AG09309 (cell line): ENCODE measurements at places on chromosomes 5 and 9.

DNA sequence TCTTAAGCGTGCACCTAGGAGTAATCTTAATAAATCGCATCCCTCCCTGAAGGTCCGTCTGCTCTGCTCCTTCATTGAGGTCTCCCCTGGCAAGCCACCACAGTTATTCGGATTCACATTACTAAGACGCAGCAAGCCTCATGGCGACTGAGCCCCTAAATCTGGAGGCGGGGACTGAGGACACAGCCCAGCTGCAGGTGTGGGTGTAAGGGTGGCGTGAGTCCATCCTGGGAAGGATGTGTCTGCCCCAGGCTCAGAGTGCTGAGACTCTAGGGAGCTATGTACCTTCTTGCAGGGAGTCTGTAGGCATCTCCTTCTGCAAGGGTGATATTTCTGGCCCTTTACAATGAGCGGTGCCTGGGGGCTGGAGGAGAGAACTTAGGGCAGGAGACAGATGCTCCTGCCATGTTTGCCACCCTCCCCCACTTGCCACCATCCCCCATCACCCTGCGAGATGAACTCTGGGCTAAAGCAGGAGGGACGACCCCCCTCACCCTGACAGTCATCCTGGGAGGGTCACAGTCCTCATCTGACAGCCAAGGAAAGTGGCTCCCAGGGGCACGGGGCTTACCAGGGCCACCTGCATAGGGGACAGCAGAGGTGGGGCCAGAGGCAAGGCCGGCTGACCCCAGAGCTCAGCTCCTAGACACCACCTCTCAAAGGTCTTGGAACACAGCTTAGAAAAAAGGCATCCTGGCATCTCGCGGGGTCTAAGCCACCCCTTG is 76.4 kb upstream of the FCN1 start:
- DNase-seq: no peak

- DNase-seq: no peak
Observed at GRCh38 chr9:114694146-114694545, 12.2 kb upstream of the TEX48 start.

- DNase-seq: no peak
Observed at GRCh38 chr9:121684381-121685145, 33.1 kb downstream of the DAB2IP start.

GRCh38 chr5:152288499-152288898 is 116.6 kb downstream of the NMUR2 start:
- no peak for DNase-seq

DNA sequence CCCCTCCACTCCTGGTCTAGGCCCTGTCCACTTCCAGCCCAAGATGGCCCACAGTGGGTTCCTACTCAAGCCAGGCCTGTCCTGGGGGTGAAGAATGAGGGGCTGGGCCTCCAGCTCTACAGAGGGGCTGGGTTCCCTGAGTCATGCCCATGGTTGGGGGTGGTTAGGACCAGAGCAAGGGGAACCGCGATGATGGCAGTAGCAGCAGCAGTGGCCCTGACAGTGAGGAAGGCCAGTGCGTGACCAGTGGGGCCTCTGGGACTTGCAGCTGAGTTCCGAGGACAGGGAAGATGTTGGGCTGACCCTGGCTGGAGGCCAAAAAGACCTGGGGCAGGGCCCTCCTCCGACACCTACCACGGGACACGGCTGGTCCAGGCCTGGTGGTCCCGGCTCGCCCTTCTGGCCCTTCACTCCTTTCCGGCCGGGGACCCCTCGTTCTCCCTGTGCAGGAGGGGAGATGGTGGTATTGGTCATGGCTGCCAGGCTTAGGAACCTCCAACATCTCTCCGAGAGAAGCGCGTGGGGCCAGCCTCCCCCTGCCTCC is 9.2 kb upstream of the PHYKPL start:
- DNase-seq: no peak

- DNase-seq: no peak
Observed at GRCh38 chr9:27426511-27427271, 97.4 kb upstream of the IFNK start.

DNA sequence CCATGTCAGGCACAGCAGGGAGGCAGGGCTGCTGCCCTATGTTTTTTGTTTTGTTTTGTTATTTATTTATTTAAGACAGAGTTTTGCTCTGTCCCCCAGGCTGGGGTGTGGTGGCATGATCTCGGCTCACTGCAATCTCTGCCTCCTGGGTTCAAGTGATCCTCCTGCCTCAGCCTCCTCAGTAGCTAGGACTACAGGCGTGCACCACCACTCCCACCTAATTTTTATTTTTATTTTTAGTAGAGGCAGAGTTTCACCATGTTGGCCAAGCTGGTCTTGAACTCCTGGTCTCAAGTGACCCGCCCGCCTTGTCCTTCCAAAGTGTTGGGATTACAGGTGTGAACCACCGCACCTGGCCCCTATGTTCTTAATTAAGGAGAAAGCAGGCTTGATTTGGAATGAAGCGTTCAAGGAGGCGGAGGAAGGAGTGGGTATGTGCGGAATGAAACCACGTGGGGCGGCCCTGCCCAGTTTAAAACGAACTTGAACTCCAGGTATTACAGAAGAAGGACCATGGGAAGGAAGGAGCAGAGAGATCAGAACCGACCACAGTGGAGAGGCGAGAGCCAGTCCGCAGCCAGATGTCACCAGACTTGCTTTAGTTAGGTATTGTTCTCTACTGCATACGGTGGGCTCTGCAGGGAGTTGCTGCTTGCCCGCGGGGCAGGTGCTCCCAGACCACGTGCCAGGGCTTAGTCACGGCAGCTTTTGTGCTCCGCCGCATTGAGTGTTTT is 34.9 kb upstream of the EPB41L4B start:
- DNase-seq: no peak

DNA sequence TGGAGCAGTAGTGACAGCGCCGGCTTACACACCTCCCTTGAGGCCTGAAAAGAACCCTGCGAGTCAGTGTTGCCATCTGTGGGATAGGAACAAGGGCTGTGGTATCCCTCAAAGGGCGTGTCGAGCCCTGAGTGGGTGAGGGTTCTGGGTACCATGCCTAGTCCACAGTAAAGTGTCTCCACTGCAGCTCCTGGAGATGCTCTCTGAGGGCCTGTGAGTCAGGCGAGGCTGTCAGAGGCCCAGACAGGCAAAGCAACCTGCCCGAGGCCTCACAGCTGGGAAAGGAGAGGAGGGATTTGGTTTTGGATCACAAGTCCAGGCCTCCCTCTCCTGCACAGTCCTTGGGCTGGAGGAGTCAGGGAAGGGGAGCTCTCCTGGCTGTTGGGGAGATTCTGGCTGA is 6.1 kb downstream of the PRRX2 start:
- no peak for DNase-seq

DNA sequence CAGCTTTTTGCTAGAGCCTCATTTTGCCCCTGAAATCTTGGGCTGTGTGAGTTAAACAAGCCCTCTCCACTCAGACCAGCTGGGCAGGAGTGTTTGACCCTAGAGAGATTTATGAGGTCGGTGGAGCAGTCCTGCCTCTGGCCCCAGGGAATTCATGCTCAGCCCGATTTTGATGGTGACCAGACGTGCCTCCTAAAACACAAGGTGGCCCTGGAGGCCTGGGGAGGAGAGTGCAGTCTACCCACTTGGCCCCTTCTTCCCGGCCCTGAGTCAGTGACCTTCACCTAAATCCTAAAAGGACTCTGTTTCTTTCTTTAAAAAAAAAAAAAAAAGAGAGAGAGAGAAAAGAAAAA is 86.6 kb upstream of the SAP30L start:
- DNase-seq: no peak

- DNase-seq: no peak
Observed at GRCh38 chr9:136372561-136373299, 739 bp downstream of the CARD9 start.

DNA sequence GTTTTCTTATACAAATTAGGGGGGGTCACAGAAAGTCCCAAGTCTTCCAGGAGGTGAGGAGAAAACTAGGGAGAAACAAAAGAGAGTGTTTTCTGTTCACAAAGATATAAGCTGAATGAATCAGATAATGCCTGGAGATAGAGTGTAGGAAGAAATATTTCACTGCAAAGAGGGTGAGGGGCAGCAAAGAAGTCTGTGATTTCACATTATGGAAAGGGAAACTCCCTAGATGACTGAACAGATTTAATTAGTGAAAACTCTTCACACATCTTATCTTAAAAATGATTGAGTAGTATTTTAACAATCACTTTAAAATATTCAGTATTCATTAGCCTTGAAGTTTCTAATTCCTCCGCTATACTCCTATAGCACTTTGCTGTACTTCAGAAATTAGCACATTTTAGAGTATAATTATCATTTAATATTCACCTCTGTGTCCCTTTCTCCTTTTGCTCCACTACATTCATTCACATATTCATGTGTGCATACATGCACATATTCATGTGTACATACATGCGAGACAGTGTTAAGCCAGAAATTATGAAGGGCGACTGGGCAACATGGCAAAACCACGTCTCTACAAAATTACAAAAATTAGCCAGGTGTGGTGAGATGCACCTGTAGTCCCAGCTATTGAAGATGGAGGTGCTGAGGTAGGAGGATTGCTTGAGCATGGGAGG is 332.2 kb downstream of the HTR1A start:
- DNase-seq: no peak

GRCh38 chr5:52481201-52481600 is 306.5 kb upstream of the ITGA1 start:
- DNase-seq: no peak

DNA sequence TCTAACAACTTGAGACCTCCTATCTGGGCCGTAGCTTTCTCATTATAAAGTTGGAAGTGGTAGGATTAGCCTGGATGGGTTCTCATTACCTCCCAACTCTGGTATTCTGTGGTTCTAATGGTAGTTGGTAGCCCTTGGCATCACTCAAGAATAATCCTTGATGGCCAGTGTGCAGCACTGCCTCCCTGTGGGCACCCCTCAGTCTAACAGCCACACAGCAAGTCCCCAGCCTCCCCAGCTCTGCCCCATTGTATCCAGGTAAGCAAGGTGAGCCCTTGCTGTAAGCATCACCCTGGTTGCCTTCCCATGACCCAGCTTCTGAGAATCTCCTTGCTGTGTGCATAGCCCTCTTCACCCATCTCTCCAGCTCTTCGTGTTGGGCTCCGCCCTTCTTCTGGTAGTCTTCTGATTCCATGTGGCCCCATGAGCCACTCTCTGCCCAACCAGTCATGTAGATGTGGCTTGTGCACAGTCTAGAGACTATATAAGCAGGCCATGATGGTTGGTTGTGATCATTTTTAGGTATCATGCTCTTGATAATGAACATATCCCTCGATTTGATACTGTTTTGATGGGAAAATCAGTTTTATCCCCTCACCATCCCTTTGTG is 57.6 kb upstream of the GRHPR start:
- no peak for DNase-seq

- DNase-seq: no peak
Observed at GRCh38 chr5:1448511-1449011, 3.3 kb upstream of the SLC6A3 start.

- no peak for DNase-seq
Observed at GRCh38 chr5:76500633-76501393, 97.7 kb downstream of the IQGAP2 start.

- no peak for DNase-seq
Observed at GRCh38 chr5:132962429-132963021, 909 bp downstream of the AFF4 start.

GRCh38 chr9:134375430-134376385 is 49.5 kb downstream of the RXRA start:
- no peak for DNase-seq

GRCh38 chr5:68268852-68269130 is 53.2 kb downstream of the PIK3R1 start:
- no peak for DNase-seq

- DNase-seq: no peak
Observed at GRCh38 chr9:135299239-135299590, 180.4 kb upstream of the PPP1R26 start.

DNA sequence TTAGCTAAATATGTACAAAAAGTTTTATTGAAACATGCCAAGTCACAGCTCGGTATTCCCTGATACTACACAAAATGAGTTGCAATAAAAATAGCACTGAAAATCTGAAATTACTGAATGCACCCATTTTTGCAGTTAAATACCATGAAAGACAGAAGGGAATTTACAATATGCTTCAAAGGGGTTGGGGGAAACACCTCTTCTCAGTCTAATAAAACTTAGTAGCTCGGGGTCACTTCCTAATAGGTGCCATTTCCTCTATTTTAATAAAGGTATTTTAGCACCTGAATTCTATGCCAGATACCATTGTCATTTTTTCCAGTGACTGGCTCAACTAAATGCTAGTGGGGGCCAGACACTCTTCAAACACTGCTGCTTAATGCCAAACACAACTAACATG is 204.1 kb upstream of the MEF2C start:
- no peak for DNase-seq

GRCh38 chr9:110030632-110031031 is 177.3 kb downstream of the C9orf152 start:
- no peak for DNase-seq

- no peak for DNase-seq
Observed at GRCh38 chr9:33439731-33440130, 7.7 kb downstream of the AQP3 start.

DNA sequence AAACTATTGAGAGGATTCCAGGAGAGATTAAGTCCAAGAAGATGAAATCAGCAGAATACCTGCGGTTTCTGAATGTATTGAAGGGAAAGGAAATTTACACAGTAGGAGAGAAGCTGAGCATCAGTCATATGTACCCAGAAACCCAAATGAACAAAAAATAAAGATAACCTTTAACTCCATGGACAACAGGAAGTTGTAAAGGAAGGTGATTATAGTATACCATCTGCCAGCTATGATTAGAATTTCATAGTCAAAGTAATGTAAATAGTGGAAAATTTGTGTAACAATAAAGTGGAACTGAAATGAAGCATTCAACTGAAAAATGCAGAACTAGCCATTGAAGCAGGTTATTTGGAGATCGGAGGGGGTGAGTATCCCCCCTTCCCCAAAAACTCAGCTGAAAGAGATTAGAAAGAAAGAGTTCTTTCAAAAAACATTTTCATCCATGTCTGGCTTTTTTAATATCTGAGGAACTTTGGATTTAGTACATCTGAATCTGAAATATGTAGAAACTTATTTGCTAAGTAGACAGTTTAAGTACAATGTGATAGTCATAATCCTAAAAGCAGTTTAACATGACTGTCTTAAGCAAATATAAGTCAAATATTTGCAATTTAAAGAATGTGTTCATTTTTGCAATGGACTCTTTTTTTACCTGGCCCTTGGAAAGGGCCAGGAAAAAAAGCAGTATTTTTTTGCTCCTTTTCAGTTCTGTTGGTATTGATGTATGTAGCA is 58.4 kb downstream of the APC start:
- DNase-seq: no peak

DNA sequence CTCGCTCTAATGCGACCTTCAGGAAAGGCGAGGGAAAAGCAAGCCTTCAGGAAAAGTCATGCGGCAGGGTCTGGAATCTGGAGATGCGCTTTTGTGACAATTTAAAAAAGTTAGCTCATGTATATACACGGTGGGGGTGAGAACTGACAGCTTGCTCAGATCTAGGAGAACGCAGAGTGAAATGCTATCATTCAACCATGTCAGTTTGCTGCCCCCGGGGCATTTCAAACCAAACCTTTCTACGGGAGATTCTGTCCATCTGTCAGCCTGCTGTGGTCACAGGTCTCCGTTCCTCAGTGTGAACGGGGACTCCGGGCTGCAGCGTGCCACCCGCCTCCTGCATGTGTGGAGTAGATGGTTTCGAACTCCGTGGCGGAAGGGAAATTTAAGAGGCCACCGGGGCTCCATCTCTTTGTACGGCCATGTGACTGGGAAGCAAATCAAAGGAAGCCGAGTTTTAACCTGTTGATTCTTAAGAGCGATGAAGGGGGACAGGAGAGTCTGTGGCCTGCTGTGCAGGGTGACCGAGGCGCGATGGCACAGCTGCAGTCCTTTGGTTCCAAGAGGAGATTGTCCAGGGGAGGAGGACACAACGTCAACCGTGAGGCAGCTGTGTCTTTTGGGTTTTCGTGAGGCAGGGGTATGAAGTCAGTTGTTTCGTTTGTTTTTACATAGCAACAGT is 45.9 kb downstream of the OTULIN start:
- DNase-seq: no peak
